ENCODE measurements at places on chromosomes 6 and 20.

DNA sequence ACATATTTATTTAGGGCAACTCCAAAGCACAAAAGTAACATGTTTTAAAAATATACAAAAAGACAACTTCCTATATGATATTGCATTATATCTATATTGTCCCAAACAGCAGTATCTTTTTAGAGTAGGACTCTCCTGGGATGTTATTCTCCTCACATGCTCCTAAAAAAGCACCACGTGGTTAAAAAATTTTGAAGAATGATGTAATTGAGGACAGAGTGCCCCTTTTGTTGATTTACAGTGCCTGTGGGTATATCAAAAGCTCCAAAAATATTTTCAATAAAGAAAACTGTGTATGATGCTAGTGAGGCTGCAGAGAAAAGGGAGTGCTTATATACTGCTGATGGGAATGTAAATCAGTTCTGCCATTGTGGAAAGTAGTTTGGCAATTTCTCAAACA, 130.3 kb upstream of the HDAC2 start:
- DNase-seq, result no peak

DNA sequence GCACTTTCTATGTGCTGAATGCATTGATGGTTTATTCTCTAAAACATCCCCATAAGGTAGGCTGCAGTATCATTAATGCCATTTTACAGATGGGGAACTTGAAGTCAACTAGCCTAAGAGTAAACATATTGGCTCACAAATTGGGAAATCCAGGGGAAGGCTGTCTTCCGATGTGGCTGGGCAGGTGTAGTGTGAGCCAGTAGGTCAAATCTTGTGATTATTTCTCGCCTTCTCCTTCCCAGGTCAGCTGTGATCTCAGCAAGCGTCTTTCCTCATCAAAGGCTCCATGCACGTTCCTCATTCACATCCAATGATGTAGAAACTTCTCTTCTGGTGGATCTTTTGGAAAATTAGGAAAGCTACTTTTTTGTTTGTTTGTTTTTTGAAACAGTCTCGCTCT, 94.1 kb upstream of the SHLD1 start:
- no peak for DNase-seq

DNA sequence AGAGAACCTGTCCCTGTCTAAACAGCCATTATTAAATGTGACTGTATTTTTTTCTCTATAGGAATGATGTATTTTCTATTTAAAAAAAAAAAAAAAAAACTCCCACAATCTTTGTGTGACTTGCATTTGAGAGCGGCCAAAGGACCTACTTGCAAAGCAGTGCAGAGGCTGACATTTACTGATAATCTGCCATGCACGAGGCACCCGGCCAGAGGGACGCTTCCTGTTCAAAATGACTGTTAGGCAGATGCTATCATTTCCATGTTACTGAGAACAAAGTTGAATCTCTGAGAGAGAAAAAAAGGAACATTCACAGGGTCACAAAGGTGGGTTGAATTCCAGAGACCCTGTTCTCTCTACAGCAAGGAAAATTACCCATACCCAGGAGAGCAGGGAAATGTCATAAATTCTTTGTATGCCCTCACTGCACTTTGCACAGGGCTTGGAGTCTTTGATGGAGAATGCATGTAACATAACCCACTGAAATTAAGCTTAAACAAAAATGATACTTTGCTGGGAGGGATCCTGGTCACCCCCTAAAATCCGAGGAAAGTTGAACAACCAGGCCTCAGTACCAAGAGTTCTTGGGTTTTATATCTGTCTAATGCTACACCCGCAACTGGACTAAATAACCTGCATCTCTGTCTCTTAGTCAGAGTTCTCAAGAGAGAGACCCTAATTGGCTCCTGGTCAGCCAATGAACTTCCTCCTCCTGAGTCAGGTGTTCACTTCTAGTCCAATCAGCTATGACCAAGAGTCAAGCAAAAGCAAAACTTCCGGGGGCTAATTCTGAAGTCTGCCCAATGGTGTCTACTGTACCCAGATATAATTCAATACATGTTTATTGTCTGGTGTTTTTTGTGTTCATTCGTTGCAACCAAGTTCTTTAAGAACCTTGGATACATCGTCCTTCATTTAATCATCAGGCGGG, 61.2 kb downstream of the GCLC start:
- DNase-seq, result peak; percentile 69

DNA sequence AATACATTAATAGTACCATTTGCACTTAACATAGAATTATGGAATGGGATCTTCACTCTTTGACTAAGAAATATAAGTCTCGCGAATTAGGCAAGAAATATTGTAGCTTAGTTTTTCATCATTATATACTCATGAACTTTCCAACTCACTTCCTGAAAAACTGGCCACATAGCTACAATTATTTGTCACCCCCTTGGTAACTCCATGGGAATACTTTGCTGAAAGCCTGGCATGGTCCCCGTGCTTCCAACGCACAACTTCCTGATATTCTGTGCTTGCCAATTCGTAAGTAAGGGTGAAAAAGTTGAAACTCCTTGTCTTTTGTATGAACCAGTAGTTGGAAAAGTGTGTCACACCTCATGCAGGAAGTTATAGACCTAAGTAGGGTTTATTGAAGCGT, 23.7 kb upstream of the HLA-DQA1 start:
- no peak for DNase-seq

DNA sequence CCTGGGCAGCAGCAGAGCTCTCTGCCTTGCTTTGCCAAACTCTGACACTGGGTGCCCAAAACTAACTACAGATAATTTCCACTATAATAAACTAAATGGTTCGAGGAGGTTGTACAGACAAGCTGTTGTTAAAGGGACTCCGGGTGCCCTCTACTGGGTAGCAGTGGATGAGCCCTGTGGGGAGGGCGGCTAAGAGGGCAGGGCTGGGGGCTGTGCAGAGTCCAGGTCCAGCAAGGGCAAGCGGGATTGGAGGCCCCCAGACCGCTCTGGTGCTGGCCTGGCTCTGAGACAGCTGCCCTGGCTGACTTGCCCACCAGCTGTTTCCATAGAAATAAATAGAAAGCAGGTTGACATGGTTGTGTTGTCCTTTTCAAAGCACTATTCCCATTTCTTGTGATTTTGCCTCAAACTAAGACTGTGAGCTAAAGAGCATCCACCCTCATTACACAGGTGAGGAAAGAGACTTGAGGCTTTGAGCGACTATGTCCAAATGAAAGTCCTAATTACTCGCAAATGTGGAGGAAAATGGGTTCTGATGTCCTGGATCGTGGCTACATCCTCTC, 167.6 kb upstream of the CST7 start:
- no peak for DNase-seq

DNA sequence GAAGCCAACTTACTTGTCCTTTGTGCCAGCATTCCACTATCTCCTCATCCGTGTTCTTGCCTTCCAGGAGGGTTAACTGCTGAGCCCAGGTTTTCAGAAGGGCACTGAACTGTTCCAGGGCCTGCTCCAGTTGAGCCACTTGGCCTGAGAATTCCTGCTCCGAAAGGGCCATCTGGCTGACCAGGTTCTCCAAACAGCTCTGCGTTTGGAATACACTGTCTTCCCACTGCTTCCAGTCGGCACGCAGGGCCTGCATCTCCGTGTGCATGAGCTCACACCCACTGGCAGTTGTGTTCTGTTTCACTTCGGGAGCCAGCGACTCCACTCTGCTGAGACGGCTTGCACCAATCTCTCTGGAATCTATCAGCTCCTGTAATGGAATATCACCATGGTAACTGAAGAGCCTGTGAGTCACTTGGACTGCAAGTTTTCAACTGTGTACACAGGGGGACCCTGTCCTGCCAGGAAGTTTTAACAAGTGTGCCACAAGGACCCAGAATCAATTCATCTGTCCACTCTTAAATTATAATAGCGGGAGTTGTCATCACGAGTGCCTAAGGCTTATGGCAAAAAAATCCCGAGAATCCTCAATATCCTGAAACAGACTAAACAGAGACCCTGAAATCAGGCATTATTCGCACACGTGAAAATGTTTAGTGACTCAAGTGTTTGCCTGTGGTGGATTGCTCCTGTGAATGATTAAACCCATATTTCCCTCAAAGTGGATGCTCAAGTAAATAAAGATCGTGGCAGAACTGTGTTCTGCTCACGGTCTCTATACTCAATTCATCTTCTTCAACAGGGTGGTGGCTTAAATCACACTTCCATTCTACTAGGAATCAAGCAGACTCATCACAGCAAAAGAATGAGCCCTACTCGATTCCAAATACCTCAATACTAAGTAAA, 255.9 kb downstream of the SYNE1 start:
- peak; percentile 92 for DNase-seq

DNA sequence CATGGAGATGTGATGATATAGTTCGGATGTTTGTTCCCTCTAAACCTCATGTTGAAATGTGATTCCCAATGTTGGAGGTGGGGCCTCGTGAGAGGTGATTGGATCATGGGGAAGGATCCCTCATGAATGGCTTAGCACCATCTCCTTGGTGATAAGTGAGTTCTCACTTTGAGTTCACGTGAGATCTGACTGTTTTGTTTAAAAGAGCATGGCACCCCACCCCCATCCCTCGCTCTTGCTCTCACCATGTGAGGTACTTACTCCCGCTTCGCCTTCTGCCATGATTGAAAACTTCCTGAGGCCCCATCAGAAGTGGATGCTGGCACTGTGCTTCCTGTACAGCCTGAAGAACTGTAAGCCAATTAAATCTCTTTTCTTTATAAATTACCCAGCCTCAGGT, 10.9 kb downstream of the SLC32A1 start:
- DNase-seq, result no peak

DNA sequence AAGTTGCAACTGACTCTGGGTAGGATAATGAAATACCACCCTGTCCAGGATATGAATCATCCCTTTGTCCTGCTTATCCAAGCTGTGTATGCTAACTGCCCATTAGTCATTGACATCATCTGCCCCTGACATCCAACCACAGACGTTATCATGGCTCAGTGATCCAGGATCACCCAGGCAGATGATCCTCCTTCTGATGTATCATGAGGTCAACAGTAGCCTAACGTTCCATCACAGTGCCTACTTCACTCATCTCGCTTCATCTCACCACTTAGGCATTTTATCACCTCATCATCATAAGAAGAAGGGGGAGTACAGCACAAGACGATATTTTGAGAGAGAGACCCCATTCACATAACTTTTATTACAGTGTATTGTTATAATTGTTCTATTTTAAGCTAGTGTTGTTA, 13.4 kb upstream of the BTN3A2 start:
- DNase-seq, result no peak

GRCh38 chr6:11700118-11700718, 78.4 kb downstream of the ADTRP start:
- DNase-seq, result no peak

- DNase-seq, result no peak
Observed at GRCh38 chr6:166671434-166672081, 44.5 kb upstream of the RPS6KA2 start.

DNA sequence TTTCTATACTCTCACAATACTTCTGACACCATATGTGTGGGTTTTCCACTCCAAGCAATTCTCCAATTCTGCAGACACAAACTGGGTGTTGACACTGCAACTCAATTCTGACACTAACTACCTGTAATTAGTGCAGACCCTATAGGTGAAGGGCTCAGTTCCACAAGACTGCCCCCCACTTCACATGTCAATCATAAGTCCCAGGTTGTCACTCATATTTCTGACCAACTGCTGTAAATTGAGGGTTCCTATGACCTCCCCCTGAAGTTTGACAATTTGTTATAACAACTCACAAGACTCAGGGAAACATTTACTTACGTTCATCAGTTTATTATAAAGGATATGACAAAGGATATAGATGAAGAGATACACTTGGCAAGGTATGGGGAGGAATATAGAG, 18.3 kb downstream of the GPX6 start:
- DNase-seq, result no peak

- DNase-seq, result peak; percentile 59
Observed at GRCh38 chr20:39960522-39961428, 728.3 kb downstream of the MAFB start.

- peak; percentile 95 for DNase-seq
Observed at GRCh38 chr6:52664186-52664990, 6.5 kb upstream of the TMEM14A start.

DNA sequence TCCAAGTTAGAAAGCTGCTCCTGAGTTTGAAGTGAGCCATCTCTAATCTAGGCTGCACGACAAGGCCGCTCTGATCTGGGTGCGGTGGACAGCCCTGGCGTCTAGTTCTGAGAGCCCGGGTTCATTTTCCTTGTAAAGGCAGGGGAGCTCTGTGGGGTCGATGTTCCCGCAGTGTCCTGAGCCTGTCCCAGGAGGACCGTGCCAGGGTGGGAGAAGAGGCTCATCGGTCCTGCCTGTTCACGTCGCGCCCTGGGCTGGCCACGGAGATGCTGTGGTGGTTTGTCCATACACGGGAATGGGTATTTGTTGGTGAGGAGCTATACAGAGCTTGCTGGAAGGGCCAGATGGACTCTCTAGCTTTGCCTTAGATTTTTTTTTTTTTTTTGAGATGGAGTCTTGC, 27.0 kb downstream of the PSMG4 start:
- no peak for DNase-seq

GRCh38 chr20:16926626-16927430, 178.7 kb downstream of the OTOR start:
- DNase-seq, result no peak

DNA sequence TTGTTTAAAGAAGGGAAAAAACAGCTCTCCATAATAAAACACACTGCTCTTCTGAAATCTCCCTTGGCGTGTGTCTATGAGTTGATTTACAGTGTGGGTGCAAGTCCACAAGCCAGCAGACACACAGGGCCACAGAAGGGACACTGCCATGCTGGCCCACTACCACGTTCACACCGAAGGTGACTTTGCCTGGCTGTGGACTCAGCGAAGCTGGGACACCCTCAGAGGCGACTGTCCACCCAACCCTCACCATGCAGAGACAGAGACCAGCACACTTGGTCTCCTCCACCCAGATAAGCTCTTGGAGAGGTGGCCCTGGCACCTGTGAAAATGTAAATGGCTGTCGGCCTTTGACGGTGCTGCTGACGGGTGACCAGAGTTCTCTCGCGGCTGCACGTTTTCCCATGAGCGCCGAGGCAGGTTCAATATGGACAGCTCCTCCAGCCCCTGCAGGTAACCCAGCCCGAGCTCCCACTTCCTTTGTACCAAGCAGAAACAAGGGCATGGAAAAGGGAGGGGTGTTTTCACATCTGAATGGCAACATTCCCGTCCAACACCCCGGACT, 78.0 kb downstream of the YTHDF1 start:
- no peak for DNase-seq

GRCh38 chr6:42294759-42295158, 77.1 kb upstream of the MRPS10 start:
- no peak for DNase-seq

- DNase-seq, result no peak
Observed at GRCh38 chr6:129546702-129547101, 163.3 kb downstream of the ARHGAP18 start.

All from right atrium auricular region (tissue), 2 donors.